ENCODE measurements at places on chromosomes 16 and 17.

GRCh38 chr17:49691086-49691676 is 13.3 kb upstream of the SPOP start:
- DNase-seq: no peak

DNA sequence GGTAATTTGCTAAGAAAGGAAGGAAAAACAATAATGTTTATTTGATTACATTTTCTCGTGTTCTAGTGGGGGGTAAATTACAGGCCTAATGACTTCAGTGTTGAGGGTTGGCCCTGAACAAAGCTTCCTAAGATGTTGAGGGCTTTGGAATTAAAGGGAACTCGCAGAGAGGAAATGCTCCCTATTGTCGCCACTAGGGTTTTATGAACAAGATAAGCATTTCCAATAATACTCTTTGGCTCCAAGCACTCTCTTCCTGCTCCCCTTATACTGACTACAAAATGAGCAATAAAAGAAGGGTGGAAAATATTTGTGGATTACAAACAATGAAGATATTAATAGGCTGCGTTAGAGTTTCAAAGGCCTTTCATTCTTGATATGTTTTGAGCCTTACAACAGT is 363.6 kb downstream of the HS3ST3B1 start:
- no peak for DNase-seq

DNA sequence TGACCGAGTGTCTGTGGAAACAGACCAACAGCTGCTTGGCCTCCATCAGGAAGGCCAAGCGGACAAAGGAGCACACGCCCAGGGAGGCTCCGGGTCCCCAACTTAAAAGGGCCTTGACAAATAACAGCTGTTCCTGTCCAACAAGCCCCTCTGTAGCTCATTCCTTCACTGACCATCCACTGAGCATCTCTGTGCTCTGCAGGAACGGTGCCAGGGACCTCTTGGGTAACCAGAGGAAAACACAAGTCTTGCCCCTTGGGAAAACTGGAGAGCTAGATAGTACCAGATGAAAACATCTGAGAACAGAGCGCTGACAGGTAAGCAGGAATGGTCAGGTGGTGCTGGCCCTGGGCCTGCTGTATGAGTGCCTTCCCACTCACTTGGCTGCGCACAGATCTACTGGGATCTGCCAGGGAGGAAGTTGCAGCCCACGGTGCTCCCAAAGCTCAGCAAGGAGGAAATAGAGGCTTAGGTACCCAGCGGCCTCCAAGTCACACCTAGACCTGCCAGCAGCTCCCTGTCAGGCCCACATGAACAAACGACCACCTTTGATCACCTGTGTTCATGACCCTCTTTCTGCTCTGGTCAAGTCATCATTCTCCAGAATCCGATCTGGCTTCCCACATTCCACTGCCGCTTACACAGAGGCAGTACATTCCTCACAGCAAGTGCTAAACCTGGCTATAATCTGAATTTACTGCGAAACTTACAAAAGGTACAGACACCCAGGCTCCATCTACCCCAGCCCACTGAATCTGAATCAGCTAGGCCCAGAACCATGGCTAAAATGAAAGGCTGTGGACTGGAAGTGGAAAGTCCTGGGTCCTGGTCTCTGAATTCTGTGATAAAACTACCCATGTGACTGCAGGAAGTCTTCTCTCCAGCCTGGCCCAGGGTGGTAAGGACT is 12.5 kb downstream of the DCAKD start:
- no peak for DNase-seq

- no peak for DNase-seq
Measured at GRCh38 chr17:50312308-50312707, 33.6 kb upstream of the XYLT2 start.

DNA sequence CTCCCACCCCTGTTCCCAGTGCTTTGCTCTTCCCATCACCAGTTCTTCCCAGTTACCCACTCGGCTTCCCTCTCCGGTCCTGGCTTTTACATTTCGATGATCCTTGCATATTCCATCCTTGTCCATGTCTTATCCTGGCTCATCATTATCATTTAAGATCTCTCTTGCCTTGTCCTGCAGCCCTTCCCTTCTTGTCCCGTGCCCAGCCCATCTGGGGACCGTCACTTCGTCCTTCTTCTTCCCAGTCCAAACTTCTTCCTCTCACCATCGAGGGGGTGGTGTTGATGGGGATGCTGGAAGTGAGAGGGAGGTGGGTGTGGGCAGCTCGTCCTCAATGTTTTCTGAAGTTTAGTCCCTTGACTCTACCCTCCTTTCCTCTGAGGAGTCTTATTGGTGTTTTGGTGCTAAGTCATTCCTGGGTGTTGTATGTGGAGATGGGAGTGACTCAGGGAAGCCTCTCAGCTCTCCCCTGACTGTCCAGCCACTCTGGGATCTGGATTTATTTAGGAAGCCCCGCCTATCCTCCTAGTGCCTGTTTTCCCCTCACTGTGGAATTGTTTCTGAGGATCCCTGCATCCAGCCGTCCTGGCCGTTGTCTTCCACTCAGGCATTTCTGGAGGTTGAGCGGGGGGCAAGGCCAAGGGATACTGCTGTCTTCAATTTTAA is 975 bp downstream of the SNX29 start:
- DNase-seq: no peak

All from central memory CD4-positive, alpha-beta T cell (primary cell).